ENCODE measurements at places on chromosomes 6 and 20.
A peak's percentile ranks its signal among the peaks of the same experiment; 100 is the strongest.

GRCh38 chr6:91681296-91681695, 1094.4 kb upstream of the MAP3K7 start:
- DNase-seq = no peak

DNA sequence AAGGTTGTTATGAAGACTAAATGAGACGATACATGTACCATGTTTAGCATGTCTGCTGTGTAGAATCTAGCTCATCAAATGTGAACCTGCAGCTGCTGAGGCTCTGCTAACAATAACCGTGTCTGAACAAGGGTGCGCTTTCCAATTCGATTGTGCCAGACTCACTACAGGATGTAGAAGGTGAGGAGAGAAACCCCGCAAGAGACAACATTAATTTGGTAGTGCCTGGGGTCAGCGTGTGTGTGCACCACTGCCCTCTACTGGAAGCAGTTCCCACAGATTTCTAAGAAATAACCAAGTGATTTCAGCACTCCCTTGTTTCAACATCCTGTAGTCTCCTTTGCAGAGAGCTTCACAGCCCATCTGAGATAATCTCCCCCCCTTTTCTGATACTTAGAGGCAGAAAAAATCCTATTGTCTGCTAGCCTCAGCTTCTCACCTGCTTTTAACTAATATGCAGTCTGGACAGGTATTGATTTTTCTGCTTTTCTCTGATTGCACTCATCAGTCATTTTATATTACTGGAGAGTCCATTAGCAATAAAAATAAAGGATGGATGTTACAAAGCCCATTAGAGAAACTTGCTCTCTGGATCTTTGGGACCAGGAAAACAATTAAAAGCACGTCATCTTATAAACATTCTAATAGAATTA, 96.7 kb upstream of the BACH2 start:
- DNase-seq = peak; percentile 56

- DNase-seq = peak; percentile 16
Observed at GRCh38 chr6:138278326-138278725, 60.0 kb upstream of the PBOV1 start.

- DNase-seq = no peak
Observed at GRCh38 chr20:3107464-3108025, 23.0 kb upstream of the AVP start.

DNA sequence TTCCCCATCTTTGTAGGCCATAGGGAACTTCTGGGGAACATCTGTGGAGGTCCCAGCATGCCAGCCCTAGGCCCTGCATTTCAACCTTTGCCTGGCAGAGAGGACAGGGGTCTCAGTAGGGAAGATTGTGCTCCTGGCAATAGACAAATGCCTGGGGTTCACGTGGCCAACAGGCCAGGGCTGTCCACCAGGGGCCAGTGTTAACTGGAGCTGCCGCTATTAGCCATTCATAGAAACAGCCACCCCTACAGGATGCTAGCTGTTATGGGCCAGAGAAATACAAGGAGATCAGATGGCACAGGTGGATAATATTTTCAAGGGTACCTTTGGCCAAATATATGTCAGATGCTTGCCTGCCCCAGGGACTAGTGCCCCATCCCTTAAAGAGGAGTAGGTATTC, 932.9 kb downstream of the QKI start:
- no peak for DNase-seq

GRCh38 chr6:111552241-111552744, 53.4 kb downstream of the TRAF3IP2 start:
- peak; percentile 90 for DNase-seq

DNA sequence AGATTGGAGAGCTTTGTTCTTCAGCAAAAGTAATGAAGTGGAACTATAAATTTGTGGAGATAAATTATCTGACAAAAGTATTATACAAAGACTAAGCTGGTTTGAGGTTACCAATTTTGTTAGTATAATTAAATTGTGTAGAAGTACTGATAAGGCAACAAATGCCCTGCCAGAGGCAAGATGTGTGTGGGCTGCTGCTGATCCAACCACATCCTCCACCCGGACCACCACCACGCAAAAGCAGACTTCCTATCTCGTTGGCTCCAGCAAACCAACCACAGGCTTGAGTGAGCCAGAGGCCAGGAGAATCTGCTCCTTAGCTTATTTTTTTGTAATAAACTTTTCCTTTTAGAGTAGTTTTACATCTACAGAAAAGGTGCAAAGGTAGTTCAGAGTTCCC, 1.1 kb upstream of the MYLK4 start:
- DNase-seq = no peak

DNA sequence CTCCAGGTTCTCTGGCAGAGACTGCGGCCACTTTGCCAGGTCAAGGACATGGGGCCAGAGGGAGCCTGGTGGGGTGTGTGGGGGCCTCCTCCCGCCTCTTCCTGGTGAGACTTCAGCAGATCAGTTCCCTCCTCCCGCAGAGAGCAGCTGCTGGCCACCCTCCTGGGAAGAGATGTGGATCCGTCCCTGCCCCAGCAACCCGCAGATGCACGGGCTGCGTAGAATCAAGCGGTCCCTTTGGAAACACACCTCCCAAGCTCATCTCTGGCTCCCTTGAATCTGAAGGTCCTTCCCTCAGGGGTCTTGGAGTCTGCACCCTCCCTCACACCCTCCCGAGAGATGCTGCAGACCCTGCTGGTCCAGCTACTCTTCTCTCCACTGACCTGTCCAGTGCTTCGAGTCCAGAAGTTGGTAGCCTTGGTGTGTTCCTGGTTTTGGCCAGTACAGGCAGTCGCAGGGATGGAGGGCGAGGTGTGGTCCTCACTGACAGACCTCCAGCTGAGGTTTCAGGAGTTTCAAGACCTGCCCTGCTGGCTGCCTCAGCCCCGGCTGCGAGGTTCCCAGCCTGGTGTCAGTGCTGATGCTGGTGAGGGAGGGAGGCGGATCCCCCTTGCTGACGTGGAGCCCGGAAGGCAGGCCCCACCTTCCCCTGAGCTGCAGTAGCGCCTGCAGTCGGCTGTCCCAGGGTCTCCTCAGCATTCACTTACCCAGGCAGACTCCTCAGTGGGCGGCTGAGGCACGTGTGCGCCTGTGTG, at the start of gene NPBWR2:
NPBWR2 (minus strand) TSS at position 585 of the 755 bp plus-strand sequence. CDS start 734 bp downstream, outside the sequence.
- DNase-seq = no peak

DNA sequence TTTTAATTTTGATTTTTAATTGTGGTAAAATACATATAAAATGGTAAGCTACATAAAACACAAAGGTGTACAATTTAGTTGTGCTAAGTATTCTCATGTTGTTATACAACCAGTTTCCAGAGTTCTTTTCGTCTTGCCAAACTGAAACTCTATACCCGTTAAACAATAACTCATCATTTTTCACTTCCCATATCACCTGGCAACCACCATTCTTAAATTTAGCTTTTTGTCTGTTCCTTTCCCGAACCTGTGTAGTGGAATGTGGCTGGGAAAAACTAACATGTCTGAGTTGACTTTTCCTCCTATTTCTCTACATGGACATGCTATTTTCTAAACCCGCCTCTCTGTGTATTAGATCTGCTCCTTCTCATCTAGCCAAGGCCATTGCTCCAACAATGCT, 27.6 kb downstream of the RPRD1B start:
- no peak for DNase-seq
